ENCODE measurements at places on chromosomes 13 and 19.
A peak's percentile ranks its signal among the peaks of the same experiment; 100 is the strongest.

DNA sequence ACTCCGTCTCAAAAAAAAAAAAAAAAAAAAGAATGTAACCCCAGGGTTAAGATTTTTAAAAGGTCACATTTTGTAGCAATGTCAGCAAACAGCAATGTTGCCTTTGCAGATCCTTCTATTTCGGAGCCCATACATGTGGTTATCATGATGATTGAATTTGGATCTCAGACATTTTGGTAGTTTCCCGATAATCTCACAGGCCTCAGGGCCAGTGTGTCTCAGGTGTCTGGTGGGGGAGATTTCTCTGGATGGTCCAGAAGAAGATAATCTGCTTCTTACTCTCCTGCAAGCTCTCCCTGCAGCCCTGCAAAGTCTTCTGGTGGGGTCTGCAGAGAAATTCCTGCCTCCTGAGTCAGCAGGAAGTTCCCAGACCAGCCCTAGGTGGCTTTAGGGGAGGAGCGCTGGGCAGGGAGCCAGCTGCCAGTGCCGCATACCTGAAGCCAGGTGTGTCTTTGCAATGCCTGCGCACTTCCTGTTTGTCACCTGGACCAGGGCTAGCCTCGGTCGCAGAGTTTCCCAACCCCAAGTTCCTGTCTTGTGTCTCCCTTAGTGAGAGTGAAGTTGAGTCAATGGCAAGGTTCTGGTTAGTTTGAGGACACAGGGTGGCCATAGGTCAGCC, 1.4 kb downstream of the SH2D3A start:
- DNase-seq, result peak; percentile 97
- no peaks in the 10 kb centered on the region for H3K27me3 ChIP-seq
- H3K4me1 ChIP-seq, result no peaks in the 10 kb centered on the region
- H3K4me3 ChIP-seq, result peak overlapping the region; percentile 91
- H3K27ac ChIP-seq, result peak overlapping the region; percentile 71

DNA sequence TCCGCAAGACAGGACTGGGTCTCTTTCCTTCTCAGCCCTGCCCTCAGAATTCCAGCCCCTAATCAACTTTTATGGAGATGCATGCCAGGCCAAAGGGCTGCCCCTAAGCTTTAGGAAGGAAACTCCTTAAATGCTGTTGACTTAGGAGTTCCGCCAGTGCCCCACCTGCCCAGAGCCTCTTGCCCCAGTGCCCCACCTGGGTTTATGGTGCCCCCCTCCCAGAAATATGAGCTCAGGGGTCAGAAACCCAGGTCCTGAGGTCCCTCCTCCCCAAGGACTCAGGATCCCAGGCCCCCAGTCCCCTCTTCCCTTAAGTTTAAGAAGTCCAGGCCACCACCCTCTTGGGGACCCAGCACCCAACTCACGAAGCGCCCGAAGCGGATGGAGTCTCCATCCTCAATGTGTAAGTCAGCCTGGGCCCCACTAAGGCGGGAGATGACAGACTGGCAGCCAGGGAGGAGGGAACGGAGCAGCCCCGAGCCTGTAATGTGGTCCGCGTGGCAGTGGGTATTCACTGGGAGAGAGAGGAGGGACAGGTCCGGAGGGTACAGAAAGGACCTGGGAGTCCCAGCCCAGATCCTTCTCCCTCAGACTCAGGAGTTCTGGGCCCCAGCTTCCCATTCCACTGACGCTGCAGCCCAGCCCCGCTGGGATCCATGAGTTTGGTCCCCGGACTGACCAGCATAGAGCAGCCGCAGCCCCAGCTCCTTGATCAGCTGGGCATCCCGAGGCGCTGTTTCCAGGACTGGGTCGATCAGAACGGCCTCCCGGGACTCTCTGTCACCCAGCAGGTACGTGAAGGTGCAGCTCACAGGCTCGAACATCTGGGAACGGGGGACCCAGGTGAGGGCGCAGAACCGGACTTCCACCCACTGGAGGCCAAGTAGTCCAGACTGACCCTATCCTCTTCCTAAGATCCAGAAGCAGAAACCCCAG, 897 bp downstream of the ETHE1 start:
- H3K4me1 ChIP-seq, result peaks cover 4% of the 10 kb centered on the region
- peaks cover 7% of the 10 kb centered on the region for H3K27me3 ChIP-seq
- peak overlapping the region; percentile 70 for H3K4me3 ChIP-seq
- no peaks in the 10 kb centered on the region for H3K36me3 ChIP-seq
- H3K27ac ChIP-seq, result no peak overlapping the region

- no peak overlapping the region for H3K27ac ChIP-seq
- no peaks in the 10 kb centered on the region for H3K4me1 ChIP-seq
- H3K27me3 ChIP-seq, result no peaks in the 10 kb centered on the region
Measured at GRCh38 chr13:78827471-78827870, 168.5 kb upstream of the OBI1 start.

DNA sequence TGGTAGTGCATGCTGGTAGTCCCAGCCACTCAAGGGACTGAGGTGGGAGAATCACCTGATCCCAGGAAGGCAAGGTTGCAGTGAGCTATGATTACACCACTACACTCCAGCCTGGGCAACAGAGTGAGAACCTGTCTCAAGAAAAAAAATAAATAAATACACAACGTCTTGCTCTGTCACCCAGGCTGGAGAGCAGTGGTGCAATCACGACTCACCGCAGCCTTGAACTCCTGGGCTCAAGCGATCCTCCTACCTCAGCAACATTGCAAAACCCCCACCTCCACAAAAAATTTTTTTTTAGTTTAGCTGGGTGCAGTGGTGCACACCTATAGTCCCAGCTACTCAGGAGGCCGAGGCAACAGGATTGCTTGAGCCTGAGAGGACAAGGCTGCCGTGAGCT, 8.8 kb downstream of the TPM4 start:
- DNase-seq, result no peak
- H3K27ac ChIP-seq, result no peak overlapping the region
- no peak overlapping the region for H3K4me3 ChIP-seq
- H3K36me3 ChIP-seq, result peaks cover 36% of the 10 kb centered on the region
- no peaks in the 10 kb centered on the region for H3K4me1 ChIP-seq

DNA sequence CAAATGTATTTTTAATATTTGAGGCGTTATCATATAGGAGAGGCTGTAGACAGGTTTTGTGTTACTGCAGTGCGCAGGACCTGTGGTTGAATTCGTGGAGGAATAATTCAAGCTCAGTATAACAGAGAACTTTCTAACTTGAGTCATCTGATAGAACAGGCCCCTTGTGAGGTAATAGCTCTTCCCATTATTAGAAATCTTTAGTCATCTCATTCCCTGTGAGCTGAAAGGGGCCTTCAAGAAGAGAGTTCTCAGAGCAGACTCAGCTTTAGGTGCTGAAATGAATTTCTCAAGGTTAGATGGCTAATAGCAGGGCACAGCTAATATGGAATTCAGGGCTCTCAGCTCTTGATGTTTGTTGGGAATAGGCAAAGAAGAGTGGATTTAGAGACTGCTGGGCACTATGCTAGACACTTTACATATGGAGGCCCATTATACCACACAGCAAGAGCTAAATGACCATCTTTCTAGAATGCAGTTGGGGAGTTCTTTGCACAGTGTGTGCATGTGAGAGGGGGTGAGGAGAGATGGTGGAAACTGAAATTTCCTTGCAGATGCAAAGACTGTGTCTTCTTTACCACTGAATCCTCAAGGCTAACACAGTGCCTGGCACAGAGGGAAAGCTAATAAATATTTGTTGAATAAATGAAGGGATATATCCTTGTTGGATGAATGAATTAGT, 89.5 kb downstream of the DGKH start:
- H3K27ac ChIP-seq, result no peak overlapping the region
- H3K4me1 ChIP-seq, result no peaks in the 10 kb centered on the region
- DNase-seq, result no peak
- no peaks in the 10 kb centered on the region for H3K27me3 ChIP-seq
- no peaks in the 10 kb centered on the region for H3K36me3 ChIP-seq

- no peak overlapping the region for H3K27ac ChIP-seq
- no peak for DNase-seq
- H3K4me1 ChIP-seq, result no peaks in the 10 kb centered on the region
- no peak overlapping the region for H3K4me3 ChIP-seq
Measured at GRCh38 chr13:67619351-67619994, 389.3 kb upstream of the PCDH9 start.

- DNase-seq, result no peak
- peaks cover 26% of the 10 kb centered on the region for H3K27me3 ChIP-seq
- H3K27ac ChIP-seq, result no peak overlapping the region
- peaks cover 12% of the 10 kb centered on the region for H3K4me1 ChIP-seq
- no peak overlapping the region for H3K4me3 ChIP-seq
- H3K36me3 ChIP-seq, result no peaks in the 10 kb centered on the region
Measured at GRCh38 chr19:40599331-40599901, 1.8 kb upstream of the LTBP4 start.

- no peak overlapping the region for H3K27ac ChIP-seq
- no peak overlapping the region for H3K4me3 ChIP-seq
- no peaks in the 10 kb centered on the region for H3K4me1 ChIP-seq
- H3K27me3 ChIP-seq, result no peaks in the 10 kb centered on the region
Measured at GRCh38 chr19:5641171-5641570, 18.3 kb downstream of the SAFB start.

GRCh38 chr13:79389026-79389425, 17.0 kb downstream of the RBM26 start:
- H3K27me3 ChIP-seq, result no peaks in the 10 kb centered on the region
- no peaks in the 10 kb centered on the region for H3K36me3 ChIP-seq
- peaks cover 5% of the 10 kb centered on the region for H3K4me1 ChIP-seq
- DNase-seq, result no peak

DNA sequence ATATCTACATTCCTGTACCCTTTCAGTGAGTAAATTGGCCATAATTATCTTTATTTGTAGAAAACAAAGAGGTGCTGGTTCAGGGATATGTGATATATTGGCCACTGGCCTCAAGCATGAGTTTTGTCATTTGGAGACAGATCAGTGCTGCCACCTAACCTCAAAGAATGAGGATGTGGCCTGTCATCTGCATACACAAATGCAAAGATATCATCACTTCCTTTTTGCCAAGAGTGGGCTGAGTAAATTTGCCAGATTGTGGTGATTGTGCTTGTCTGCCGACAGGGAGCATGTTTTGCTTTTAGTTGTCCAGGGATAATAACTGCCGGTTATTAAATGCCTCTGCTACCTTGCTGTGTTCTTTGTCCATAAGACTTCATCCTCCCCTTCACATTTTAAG, 44.2 kb downstream of the WASF3 start:
- H3K4me3 ChIP-seq, result no peak overlapping the region
- peak; percentile 73 for DNase-seq
- peaks cover 8% of the 10 kb centered on the region for H3K4me1 ChIP-seq

- H3K27ac ChIP-seq, result no peak overlapping the region
- H3K36me3 ChIP-seq, result no peaks in the 10 kb centered on the region
- DNase-seq, result peak; percentile 59
- no peak overlapping the region for H3K4me3 ChIP-seq
- no peaks in the 10 kb centered on the region for H3K4me1 ChIP-seq
- peaks cover 19% of the 10 kb centered on the region for H3K27me3 ChIP-seq
Measured at GRCh38 chr13:36430247-36431203, 1.8 kb upstream of the CCNA1 start.

DNA sequence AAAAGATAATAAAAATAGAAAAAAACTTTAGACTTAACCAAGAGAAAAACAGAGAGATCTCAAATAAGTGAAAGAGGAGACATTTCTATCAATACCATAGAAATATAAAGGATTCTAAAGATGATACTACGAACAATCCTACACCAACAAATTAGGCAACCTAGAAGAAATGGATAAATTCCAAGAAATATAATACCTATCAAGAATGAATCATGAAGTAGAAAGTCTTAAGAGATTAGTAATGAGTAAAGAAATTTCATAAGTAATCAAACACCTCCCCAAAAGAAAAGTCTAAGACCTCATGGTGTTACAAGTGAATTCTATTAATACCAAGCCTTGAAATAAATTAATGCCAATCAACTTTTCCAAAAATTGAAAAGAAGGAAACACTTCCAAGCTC, 1584.5 kb upstream of the MIR17HG start:
- H3K4me3 ChIP-seq, result no peak overlapping the region
- no peak overlapping the region for H3K27ac ChIP-seq
- DNase-seq, result no peak
- H3K4me1 ChIP-seq, result no peaks in the 10 kb centered on the region
- no peaks in the 10 kb centered on the region for H3K27me3 ChIP-seq
- H3K36me3 ChIP-seq, result no peaks in the 10 kb centered on the region

DNA sequence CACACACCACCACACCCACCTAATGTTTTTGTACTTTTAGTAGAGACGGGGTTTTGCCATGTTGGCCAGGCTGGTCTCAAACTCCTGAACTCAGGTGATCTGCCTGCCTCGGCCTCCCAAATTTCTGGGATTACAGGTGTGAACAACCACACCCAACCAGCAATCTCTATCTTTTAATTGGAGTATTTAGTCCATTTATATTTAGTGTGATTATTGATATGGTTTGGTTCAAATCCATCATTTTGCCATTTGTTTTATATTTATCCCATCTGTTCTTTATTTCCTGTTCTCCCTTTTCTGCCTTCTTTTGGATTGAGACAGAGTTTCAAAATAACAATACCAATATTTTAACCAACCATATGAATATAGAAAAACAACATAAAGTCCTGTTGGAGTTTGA, 4.1 kb downstream of the ZNF420 start:
- H3K27ac ChIP-seq, result no peak overlapping the region
- H3K36me3 ChIP-seq, result no peaks in the 10 kb centered on the region
- H3K27me3 ChIP-seq, result no peaks in the 10 kb centered on the region
- no peak for DNase-seq
- H3K4me1 ChIP-seq, result peaks cover 3% of the 10 kb centered on the region

DNA sequence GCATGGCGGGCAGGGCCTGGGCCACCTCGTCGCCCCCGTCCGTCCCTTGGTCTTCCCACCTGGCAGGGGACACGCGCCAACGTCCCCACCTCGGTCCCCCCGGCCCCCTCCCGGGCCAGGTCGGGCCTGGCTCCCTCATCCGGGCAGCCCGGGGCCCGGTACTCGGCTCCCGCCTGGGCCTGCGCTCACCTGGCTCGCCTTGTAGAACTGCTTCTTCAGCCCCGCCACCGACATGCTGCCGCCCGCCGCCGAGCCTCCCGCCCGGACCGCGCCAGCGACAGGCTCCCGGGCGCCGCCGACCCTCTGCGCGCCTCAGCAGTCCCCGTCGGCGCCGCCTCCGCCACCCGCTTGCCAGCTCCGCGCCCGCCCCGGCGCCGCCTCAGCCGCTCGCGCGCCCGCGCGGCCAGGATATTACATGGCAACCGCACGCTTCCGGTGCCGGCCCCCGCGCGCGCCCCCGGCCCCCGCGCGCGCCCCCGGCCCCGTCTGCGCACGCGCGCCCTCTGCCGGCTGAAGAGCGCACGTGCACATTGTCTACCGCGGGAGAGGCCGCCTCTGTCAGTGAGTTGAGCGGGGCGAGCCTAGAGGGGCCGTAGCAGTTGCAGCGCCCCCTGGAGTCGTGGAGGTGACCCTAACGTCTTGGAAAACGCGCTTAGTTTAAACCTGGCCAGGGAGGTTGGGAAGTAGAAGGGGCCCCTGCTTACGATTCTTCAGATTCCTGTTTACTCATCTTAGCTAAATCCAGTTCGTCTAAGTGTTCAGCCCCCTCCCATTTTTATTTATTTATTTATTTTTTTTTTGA, at the start of gene SH3GL1:
Gene SH3GL1, minus strand, starts transcription at position 413 of the 802 bp plus-strand sequence. Its CDS starts 179 bp downstream, at position 234.
- H3K27ac ChIP-seq, result no peak within 1 kb of the TSS
- peak; percentile 93 for DNase-seq
- peak within 1 kb of the TSS; percentile 93 for H3K4me3 ChIP-seq
- H3K36me3 ChIP-seq, result no peaks in the 10 kb centered on the region
- no peaks in the 10 kb centered on the region for H3K4me1 ChIP-seq

GRCh38 chr19:13861392-13861713, 15.6 kb upstream of the NANOS3 start:
- H3K4me1 ChIP-seq, result no peaks in the 10 kb centered on the region
- no peaks in the 10 kb centered on the region for H3K36me3 ChIP-seq
- no peak overlapping the region for H3K27ac ChIP-seq
- H3K27me3 ChIP-seq, result no peaks in the 10 kb centered on the region

GRCh38 chr19:11093689-11094238, 4.5 kb downstream of the LDLR start:
- peaks cover 3% of the 10 kb centered on the region for H3K4me1 ChIP-seq
- H3K27ac ChIP-seq, result no peak overlapping the region
- peaks cover 15% of the 10 kb centered on the region for H3K36me3 ChIP-seq

GRCh38 chr19:3059653-3060052, 2.6 kb downstream of the TLE5 start:
- H3K4me1 ChIP-seq, result peaks cover 2% of the 10 kb centered on the region
- DNase-seq, result no peak
- H3K4me3 ChIP-seq, result no peak overlapping the region
- no peak overlapping the region for H3K27ac ChIP-seq
